Activated T-helper 1 cell treated with anti-CD3 and anti-CD28 coated beads, Interleukin-2, amount 50 U/mL, for 16 hours (primary cell): ENCODE measurements at places on chromosomes 16 and 17.

- no peak for DNase-seq
These were observed 3.5 kb downstream of the IRX3 start for GRCh38 chr16:54282928-54283724.

DNA sequence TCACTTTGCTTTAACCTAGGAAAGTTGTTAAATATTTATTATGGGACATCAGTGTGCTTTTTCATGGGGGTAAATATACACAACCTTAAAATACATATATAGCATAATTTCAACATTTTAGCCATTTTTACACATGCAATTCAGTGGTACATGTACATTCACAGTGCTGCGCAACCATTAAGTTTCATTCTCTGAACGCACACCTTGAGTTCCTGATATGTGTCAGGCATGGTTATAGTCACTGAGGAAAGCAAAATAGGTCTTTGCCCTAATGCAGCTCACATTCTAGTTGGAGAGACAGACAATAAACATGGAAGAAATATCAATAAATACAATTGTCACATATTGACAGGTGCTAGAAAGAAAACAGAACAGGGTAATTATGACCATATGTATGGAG lies 12.8 kb upstream of the CNEP1R1 start:
- no peak for DNase-seq

DNA sequence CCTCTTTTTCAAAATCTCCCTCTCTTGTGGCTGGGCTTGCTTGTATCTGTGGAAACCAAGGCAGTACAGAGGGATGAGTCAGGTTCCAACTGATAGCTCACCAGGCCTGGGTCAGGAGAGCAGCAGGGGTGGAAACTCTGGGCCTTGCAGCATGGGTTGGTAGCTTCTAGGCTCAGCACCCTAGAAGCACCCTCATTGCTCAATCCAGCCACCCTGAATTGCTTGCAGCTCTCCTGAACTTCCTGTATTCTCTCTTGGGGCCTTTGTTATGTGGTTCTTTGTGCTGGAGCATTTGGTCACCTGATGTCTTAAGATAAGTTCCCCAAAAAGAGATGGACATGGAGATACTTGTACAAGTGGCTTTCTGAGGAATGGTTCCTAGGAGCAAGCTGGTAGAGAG lies 169.4 kb downstream of the IRX5 start:
- DNase-seq = no peak

- DNase-seq = no peak
These were observed 32.5 kb downstream of the AKAP10 start for GRCh38 chr17:19945009-19945626.

- DNase-seq = no peak
These were observed 33.1 kb upstream of the GSE1 start for GRCh38 chr16:85579923-85580580.

- no peak for DNase-seq
These were observed 9.0 kb downstream of the FASN start for GRCh38 chr17:82088838-82089722.

DNA sequence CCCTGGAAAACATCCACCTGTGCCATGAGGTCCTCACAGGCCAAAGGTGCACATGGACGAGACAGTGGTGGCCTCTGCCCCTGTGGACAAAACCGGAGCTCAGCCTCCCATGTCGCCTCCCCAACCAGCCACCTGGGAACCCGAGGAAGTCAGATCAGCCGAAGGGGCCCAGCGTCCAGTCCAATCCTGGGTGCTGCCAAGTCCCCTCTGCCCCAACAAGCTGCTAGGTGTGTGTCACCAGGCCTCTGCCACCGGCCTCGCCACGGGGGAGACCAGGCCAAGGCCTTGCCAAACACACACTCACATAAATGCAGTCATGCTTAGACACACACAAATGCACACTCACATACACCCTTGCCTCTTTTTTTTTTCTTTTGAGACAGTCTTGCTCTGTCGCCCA lies 167.8 kb downstream of the RBFOX3 start:
- DNase-seq = no peak

DNA sequence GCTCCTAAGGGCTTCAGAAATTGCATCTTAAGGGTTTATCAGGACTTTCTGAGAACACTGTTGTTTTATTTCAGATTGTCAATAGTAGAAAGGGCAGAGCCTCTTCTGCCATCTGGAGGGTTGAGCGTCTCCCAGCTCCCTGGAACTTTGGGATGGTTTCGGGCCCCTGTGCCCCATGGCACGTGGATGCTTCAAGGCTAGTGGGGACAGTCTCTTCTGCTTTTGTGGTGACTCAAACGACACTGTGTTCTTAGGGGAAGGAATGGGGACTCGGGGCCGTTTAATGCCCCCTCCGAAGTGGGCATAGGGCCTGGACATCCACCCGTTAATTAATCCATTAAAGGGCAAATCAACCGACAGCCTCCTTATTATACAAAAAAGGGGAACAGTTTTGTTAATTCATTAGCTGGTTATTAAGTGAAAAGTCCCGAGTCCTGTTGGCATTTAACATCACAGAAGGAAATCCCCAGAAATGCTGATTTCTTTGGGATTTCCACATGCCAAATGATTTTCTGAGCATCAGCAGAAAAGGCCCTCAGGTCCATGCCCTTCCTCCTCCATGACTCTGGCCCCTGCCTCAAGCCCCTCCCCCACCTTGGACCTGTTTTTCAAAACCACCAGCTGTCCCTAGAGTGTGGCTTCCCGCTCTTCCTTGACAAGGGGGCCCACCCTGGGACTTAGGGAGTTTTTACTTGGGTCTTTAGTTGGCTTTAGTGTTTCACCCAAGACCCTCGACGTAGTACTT lies 68.7 kb downstream of the ARSG start:
- DNase-seq = no peak

DNA sequence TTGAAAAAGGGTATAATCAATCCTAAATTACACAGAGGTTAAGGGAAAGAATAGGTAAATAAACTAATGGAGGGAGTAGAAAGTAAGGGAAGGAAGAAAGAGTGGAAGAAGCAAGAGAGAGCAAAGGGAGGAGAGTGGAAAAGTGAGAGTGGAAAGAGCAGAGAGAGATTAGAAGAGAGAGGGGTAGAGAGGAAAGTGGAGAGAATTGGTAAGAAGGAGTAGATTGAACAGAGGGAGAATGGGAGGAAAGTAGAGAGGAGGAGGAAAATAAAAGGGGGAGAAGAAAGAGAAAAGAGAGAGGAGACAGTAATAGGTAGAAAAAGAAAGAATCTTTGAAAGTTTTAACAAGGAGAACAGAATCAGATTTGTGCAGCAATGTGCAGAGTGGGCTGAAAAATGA lies 24.9 kb downstream of the TERB1 start:
- no peak for DNase-seq

DNA sequence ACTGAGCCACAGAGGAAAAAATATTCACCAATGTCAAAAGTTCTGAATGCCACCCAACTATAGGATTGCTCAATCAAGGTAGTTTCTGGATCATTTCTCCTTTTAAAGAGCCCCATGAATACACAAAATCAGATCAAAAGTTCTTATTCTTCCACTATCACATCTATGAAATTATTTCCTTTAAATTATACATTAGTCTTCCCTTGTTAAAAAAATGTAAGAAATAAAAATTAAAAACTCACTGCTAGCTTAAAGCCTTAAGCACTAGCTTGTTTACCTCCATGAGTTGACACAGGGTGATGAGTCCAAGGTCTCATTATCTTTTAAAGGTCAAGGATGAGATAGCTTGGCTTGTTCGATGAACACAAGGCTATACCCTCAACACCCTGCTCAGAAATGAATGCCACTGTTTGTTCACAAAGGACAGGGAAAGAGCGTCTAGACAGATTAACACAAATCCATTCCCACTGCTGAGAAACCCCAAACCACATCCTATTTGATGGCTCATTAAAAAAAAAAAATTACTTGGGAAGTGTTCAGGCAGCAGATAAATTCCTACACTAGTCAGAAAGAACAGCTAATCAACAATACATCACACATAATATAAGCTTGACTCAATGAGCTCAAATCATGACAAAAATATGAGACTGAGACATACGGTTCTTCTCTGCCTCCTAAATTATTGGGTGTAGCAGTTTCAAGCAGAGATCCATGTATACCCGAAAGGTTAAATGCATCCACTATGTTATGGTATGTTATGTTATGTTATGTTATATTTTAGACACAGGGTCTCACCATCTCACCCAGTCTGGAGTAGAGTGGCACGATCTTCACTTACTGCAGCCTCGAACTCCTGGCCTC lies 118.9 kb downstream of the PARN start:
- no peak for DNase-seq

DNA sequence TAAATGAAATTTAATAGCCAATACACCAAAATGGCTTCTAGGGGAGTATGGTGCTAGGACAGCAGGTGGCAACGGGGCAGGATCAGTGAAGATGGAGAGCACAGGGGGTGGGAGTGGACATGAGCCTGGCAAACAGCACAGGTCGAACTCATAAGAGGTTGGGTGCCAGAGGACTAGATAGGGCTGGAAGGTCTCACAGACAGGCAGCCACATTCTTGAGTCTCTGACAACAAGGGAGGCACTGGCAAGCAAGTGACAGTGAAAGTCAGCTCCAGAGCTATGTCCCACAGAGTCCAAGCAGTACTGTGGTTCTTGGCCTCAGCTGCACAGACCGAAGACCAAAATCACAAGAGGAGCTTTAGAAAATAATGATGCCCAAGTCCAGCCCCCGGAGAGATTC lies 61.2 kb downstream of the USP31 start:
- DNase-seq = no peak

- peak; percentile 73 for DNase-seq
These were observed 78.1 kb upstream of the TOB1 start for GRCh38 chr17:50944054-50944901.

GRCh38 chr16:86881861-86882273 lies 303.5 kb downstream of the FOXL1 start:
- DNase-seq = no peak

- DNase-seq = no peak
These were observed 8.2 kb upstream of the STH start for GRCh38 chr17:45990886-45991285.

GRCh38 chr16:22232277-22233036 lies 26.4 kb downstream of the EEF2K start:
- DNase-seq = no peak

- no peak for DNase-seq
These were observed 104.9 kb downstream of the RMI2 start for GRCh38 chr16:11450136-11450535.

GRCh38 chr17:80815151-80815681 lies 176.4 kb upstream of the CHMP6 start:
- DNase-seq = no peak

DNA sequence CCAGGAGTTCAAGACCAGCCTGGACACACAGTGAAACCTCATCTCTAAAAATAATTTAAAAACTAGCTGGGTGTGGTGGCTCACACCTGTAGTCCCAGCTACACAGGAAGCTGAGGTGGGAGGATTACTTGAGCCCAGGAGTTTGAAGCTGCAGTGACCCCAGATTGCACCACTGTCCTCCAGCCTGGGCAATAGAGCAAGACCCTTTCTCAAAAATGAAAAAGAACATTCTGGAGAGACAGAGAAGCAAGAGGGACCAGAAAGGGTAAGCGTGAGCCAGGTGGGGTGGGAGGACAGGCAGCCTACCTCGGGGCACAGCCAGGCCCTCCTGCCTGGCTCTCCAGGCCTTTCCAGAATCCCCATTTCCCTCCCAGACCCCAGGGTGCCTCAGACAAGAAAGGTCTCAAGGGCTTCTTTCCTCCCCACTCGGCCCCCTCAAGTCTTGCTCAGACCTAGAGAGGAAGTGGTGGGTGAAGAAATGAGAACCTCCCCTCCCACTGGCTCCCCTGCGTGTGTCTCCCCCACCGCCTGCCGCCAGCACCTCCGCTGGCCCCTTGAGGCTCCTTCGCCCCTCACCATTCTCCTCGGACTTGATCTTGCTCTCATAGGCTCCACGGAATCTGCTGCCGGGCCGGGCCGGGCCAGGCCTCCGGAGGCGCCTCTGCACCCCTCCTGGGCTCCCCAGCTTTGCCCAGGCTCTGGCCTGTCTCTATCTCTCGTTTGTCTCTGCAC lies 503 bp downstream of the C16orf54 start:
- DNase-seq = no peak

DNA sequence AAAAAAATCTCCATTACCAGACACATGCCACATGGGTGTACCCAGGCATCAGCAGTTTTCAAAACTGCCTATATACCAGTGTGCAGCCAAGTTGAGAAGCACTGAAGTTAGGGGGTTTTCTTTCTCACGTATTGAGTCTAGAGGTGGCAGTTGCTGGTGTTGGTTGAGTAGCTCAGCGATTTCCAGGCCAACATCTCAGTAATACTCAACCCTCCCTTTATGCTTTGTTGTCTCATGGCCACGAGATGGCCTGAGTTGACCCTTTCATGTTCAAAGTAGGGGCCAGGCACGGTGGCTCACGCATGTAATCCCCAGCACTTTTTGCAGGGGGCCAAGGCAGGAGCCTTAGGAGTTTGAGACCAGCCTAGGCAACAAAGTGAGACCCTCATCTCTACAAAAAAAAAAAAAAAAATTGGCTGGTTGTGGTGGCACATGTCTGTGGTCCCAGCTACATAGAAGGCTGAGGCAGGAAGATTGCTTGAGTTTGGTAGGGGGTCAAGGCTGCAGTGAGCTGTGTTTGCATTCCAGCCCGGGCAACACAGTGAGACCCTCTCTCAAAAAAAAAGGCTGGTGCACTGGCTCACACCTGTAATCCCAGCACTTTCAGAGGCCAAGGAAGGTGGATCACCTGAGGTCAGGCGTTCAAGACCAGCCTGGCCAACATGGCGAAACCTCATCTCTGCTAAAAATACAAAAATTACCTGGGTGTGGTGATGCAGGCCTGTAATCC lies 10.8 kb downstream of the LRRC3C start:
- DNase-seq = no peak

- no peak for DNase-seq
These were observed 46.7 kb upstream of the SLC5A10 start for GRCh38 chr17:18905226-18905625.

DNA sequence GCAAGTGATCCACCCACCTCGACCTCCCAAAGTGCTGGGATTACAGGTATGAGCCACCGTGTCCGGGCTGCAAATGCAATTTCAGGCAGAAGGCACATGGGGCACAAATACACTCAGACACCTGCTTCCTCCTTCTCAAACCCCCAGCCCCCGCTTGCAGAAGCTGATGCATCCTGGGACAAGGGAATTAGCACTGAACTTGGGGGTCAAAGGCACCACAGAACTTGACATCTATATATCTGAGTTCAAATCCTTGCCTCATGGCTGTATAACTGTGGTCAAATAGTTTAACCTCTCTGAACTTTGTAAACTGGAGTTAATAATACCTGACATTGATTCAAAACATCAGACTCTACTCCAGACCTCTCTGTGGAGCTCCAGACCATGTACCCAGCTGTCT lies 4.1 kb upstream of the ARL5C start:
- DNase-seq = no peak

GRCh38 chr16:3295783-3296182 lies 9.4 kb downstream of the TIGD7 start:
- no peak for DNase-seq

DNA sequence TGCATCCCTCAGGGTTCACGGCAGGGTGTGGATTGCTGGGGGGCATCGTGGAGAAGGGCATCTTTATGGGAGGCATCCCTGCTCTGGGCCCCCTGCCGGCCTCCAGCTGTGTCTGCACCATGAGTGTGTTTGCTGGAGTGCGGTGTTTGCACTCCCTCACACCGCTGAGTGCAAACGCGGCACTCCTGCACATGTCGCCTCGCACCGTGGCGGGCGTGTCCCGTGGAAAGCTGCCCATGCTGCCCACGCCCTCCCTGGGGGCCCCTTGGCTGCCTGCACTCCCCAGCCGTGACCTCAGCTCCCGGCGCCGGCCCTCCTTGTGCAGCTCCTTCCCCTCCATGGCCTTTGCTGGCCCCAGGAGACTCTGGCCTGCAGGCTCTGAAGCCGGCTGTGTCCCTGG lies 74.6 kb upstream of the ZNF750 start:
- DNase-seq = no peak

- DNase-seq = no peak
These were observed 277.1 kb downstream of the KCNJ2 start for GRCh38 chr17:70446446-70446845.
